Activated naive CD8-positive, alpha-beta T cell treated with anti-CD3 and anti-CD28 coated beads for 36 hours (primary cell): ENCODE measurements at places on chromosomes 7 and 10.

DNA sequence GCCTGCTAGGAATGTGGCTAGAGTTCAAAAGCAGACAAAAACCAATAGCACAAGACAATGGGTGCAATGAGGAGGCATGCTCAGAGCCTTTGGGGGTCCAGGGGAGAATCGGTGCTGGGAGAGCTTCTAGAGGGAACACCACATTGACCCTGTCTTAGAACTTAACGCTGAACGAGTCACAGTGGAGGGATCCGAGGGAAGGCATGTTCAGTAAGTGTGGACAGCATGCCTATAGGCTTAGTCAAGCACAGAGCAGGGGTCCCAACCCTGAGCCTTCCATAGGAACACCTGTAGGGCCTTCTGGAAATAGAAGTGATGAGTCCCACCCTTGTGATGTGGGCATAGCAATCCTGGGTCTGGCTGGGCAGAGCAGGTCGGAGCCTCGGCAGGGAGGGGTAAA lies 148.7 kb downstream of the PKD1L1 start:
- no peak for DNase-seq

GRCh38 chr7:100167912-100168323 lies 499 bp downstream of the GAL3ST4 start:
- DNase-seq: no peak

- no peak for DNase-seq
Measured at GRCh38 chr10:130072247-130072646, 38.4 kb downstream of the C10orf143 start.

- no peak for DNase-seq
Measured at GRCh38 chr7:2202901-2203765, 29.6 kb downstream of the MAD1L1 start.

DNA sequence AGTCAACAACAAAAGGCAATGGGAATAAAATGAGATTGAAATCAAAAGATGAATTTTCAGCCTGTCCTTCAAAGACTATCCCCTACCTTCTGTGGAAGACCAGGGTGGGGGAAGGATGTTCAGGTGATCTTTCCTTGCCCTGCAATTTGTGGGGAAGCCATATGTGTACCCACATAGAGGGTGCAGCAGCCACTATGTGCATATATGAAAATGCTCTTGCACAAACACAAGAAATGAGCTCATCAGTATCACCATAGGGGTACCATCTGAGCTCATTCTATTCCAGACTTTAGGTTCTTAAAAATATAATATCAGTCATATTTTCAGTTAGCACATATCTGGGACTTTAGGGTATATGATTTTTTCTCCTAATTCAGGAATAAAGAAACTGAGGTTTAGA lies 17.7 kb downstream of the GIMAP5 start:
- DNase-seq: no peak

DNA sequence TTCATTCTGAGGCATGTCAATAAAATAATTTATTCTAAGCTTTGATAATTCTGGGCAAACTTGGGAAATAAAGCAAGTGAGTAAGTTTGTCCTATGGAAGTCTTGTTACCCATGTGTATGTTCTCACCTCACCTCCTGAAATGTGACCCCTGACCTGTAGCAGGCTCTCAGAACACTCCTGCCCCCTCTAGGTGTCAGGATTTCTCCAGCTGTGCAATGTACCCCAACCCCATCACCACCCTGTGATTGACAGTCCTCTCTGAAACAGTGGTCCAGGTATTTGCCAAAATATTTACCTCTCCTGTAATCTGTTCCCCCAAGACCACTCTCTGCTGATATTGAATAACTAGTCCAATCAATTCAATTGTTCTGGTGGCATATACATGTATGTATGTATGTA lies 122.6 kb upstream of the PTER start:
- no peak for DNase-seq

DNA sequence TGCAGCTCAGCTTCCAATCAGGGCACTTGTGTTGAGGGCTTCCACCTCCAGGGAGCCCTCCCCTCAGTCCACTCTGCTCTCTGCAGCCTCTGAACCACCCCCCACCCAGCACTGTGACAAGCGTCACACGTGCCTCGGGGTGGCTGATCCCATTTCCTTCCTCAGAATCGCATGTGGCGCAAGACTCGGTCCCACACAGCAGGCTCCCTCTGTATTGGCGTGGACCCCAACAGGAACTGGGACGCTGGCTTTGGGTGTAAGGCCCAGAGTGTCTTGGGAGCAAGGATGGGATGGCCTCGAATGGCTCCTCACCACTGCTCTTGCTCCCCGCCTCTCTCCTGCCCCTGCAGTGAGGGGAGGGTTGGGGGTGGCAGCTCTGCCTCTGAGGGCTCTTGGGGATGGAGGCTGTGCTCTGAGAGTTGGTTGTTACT lies 4.1 kb downstream of the CPA1 start:
- no peak for DNase-seq

DNA sequence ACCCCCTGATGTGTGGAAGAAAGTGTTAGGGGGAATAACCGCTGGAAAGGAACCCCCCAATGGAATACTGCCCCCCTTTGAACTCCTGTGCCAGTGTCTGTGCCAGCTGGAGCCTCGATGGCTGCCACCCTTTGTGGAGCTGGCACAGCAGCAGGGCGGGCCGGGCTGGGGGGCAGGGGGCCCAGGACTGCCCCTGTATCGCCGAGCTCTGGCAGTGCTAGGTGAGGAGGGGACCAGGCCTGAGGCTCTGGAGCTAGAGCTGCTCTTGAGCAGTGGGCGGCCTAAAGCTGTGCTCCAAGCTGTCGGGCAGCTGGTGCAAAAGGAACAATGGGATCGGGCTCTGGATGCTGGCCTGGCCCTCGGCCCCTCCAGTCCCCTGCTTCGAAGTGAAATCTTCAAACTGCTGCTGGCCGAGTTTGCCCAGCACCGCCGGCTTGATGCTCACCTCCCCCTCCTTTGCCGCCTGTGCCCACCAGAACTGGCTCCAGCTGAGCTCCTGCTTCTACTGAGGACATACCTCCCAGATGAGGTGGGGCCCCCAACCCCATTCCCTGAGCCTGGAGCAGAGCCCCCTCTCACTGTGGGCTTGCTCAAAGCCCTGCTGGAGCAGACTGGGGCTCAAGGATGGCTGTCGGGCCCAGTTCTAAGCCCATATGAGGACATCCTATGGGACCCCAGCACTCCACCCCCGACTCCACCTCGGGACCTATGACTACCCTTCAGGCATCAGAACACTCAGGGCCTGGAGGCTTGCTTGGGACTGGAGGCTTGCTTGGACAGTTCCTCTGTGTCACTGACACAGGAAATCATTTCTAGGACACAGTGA lies 2.2 kb downstream of the HPS6 start:
- no peak for DNase-seq

DNA sequence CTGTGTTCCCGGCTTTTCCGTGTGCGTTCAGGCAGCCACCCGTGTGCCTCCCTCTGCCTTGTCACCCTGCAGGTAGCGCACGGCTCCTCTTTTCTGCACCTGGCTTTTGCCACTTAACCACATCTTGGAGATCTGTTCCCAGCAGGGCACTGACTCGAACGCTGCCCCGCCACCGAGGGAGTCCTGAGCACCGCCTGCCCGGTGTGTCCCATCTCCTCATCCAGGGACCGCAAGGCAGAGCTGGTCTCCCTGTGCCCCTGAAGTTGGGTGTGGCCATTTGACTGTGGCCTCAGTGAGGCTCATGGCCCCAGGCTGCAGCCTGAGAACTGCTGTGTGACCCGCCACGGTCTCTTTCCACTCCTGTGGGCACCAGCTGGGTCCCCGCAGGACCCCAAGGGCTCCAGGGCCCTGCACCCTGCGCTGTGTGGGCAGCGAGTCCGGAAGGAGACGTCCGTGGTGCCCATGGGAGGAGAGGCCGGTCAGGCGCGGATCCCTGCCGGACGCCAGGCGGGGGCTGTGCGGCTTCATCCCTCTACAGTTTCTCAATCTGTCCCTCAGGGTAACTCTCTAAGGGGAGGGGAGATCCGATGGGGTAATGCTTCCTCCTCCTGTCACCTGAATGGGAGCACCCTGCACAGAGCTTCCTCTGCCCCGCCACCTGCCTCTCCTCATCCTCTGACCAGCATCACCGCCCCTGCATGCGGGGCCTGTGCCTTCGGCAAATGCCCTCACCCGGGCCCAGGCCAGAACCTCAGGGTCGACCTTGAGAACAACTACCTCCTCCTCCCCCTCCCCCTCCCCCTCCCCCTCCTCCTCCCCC lies 1.8 kb upstream of the INTS1 start:
- peak; percentile 26 for DNase-seq

- no peak for DNase-seq
Measured at GRCh38 chr10:75889051-75889450, 457.6 kb downstream of the LRMDA start.

- DNase-seq: no peak
Measured at GRCh38 chr10:54194806-54195205, 606.2 kb downstream of the PCDH15 start.

GRCh38 chr7:134184767-134185166 lies 57.6 kb downstream of the LRGUK start:
- DNase-seq: no peak

GRCh38 chr10:14550471-14550981 lies 219.8 kb upstream of the FRMD4A start:
- DNase-seq: no peak

- DNase-seq: peak; percentile 48
Measured at GRCh38 chr7:111025006-111025405, 65.9 kb upstream of the LRRN3 start.

GRCh38 chr7:1234049-1234880 lies 1.6 kb downstream of the UNCX start:
- no peak for DNase-seq

- no peak for DNase-seq
Measured at GRCh38 chr10:111127081-111127848, 50.4 kb downstream of the ADRA2A start.

DNA sequence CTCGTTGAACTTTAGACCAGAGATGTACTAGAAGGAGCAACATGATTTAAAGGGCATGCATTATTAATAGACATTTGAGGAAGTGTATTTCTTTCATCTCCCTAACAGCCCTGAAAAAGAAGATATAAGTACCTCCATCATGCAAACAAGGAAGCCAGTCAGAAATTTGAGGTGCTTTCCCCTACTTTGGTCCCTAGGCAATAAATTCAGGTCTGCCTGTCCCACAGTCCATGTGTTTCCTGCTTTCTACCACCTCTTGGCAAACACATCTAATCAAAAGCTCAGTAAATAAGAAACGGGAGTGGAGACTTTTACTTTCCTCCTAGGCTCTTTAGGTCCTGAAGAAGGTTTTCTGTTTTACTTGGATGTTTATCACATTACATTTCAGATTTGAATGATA lies 5.2 kb upstream of the SEMA3C start:
- DNase-seq: no peak

DNA sequence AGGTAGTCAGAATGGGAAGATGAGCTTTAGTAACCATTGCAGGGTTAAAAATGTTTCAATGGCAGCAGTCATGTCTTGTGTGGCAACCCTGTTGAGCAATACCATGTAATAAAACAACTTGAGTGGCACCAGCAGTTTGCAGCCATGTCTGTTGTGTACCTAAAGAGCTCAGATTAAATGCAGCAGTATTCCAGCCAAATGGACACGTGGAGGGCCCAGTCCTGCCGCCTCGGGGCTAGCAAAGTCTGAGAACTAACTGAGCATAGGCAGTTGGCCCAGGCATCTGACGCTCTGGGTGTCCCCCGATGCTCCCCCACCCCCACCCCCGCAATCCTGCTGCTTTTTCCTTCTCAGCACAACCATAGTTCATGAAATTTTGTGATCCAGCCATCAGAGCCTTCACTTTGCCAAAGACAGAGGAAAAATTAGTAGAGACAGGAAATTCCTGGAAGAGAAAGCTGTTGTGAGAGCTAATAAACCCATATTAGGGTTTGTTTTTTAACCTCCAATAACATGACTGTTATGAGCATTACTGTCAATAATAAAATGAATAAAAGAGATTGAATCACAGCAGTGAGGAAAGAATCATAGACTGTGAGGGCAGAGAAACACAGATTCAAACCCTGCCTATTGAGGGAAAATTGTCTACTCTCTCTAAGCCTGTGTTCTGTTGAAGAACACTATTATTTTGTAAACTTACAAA lies 220.6 kb upstream of the RHOBTB1 start:
- no peak for DNase-seq

- DNase-seq: no peak
Measured at GRCh38 chr10:76738991-76739390, 898.6 kb downstream of the KCNMA1 start.

GRCh38 chr10:7100032-7100702 lies 310.7 kb downstream of the SFMBT2 start:
- no peak for DNase-seq

DNA sequence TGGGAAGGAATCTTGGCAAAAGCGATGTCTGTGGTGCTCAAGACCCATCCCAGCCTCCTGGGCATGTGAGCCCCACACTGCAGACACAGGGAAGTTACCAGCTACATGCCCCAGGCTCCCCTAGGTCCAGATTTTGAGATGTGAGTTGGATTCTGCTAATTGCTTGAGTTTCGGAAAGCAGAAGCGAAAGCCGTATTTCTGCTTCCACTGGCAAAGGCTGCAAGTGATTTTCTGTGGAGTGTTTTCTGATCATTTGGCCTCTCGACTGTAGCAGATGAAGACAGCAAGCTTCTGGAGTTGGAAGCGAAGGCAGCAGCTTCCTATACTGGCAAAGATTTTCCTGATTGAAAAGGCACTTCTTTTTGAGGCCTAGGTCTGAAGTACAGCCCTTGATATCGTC lies 29.6 kb downstream of the ANKRD16 start:
- no peak for DNase-seq

DNA sequence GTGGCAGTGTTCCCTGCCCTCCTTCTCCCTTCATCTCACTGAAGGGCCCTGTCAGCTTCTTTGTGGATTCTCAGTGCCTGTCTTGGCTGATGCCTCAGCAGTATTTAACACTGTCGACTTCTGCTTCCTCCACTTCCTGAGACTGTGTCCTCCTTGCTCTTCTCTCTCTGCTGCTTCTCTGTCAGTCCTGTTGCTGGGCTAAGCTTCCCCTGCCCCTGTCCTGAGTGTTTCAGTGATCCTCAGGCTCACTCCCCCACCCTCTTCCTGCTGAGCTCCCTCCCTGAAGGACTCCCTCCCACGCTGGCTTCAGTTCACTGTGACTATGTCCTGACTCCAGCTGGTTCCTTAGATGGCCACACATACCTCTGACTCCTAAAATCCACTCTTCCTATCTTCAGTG lies 64.9 kb downstream of the CREM start:
- no peak for DNase-seq

GRCh38 chr10:28676326-28676967 lies 874 bp upstream of the BAMBI start:
- DNase-seq: no peak

GRCh38 chr10:24947304-24948097 lies 4.9 kb downstream of the PRTFDC1 start:
- DNase-seq: no peak

GRCh38 chr10:108783897-108784296 lies 1139.4 kb downstream of the XPNPEP1 start:
- DNase-seq: no peak

- DNase-seq: no peak
Measured at GRCh38 chr10:52525761-52526160, 211.7 kb downstream of the DKK1 start.

DNA sequence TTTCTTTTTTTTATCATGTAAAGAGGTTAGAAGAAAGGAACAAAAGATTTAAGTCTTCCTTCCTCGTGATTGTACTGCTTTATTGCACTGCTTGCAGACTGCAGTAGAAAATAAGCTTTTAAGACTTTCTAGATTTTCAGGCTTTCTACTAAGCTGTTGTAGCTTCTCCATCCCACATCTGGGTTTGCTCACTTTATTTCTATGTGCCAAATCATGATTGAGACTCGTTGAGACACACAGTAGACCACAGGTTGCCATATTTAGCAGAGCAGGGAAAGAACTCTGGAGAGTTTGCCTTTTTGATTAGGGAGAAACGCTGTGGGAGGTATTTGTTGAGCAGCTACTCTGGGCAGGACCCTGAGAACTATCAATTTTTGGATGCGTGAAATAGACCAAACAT lies 89.2 kb upstream of the BTBD16 start:
- no peak for DNase-seq
